ENCODE measurements at places on chromosomes 2 and 18. TPM values are rescaled to one million over a fixed set of nuclear protein-coding genes. Genes with fewer than 3 reads are reported as not detected.

GREB1 gene
- total RNA-seq, result 0.38 TPM

LYG1 gene
- total RNA-seq, result 1.3 TPM

MYO7B gene
- total RNA-seq, result 3.7 TPM

ALPG gene
- not detected for total RNA-seq

MAP3K19 gene
- total RNA-seq, result not detected

EVX2 gene
- total RNA-seq, result not detected

SCYGR2 gene
- total RNA-seq, result not detected

DYSF gene
- 15.2 TPM for total RNA-seq

TOGARAM2 gene
- 0.73 TPM for total RNA-seq

NYAP2 gene
- 0.69 TPM for total RNA-seq

OTOF gene
- total RNA-seq, result not detected

GULP1 gene
- 77.2 TPM for total RNA-seq

DNA sequence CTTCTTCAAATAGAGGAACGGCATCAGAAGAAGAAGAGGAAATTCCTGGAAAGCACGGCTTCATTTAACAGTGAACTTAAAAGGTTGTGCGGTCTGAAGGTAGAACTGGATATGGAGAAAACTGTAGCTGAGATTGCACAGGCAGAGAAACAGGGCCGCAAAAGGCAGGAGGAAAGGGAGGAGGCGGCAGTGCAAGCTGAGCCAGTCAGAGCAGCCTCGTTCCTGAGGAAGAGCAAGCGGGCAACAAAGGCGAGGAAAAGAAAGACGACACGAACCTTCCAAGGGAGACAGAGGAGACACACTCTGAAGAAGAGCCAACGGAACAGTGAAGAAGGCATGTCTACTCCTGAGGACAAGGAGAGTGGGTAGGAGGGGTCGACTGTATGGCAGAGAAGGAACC, 22.6 kb upstream of the GAREM2 start:
- DNase-seq, result no peak

DNA sequence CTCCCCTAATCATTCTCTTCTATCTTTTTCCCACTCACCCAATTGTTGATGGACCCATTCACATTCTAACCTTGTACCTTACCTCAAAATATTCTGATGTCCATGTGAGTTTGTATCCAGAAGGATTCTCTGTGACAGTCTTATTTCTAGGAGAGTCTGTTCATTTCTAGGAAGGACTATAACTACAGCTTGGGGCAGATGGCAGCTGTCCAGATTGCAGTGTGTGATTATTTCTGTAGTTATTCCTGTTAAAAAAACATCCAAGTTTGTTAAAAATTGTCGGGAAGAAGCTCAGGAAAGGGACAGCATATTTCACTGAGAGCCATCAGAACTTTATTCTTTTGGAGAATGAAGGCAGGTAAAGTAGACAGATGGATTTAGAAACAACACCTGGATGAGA, 142.6 kb downstream of the RAPGEF4 start:
- peak; percentile 17 for DNase-seq

- no peak for DNase-seq
Measured at GRCh38 chr2:108257757-108258331, 18.1 kb downstream of the SULT1C3 start.

GRCh38 chr2:138440759-138441158, 60.8 kb upstream of the SPOPL start:
- DNase-seq, result no peak

GRCh38 chr2:194116861-194117260, 1540.2 kb upstream of the SLC39A10 start:
- DNase-seq, result no peak

GRCh38 chr2:150332383-150332782, 155.1 kb downstream of the RND3 start:
- DNase-seq, result no peak

DNA sequence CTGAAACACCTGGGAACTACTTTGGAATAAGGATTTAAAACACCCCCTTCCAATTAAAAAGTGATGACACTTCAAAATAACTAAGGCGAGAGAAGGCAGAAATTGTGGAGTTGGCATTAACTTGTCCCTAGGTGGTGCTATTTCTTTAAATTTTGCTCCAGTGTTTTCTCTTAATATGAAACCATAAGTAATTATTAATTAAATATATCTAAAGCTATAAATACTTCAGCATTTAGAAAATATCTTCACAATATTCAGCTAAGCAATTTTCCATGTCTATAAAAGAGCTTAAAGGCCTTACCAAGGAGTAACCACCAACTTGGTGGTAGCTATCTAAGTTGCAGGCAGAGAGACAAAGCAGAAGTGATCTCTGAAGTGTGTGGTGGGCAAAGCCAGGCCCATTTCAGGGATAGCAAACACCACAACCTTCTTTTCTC, 186.8 kb upstream of the PGAP1 start:
- DNase-seq, result no peak

GRCh38 chr2:42198466-42198865, 29.3 kb downstream of the EML4 start:
- no peak for DNase-seq

DNA sequence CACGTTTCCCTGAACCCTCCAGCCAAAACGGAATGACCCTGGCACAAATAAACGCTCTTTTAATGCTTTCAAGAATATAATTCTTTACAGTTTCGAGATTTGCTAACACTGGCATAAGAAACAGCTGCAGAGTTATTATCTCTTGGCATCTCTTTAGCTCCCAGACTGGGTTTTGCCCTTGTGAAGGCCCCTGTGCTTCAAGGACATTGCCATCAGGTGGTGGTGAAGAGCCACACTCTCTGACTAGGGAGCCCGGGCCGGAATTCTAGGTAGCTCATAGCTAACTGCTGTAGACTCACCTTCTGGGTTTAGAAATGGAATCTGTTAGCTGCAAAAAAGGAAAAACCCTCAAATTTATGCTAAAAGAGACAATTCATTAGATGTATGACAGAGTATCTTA, 13.3 kb upstream of the GALNT14 start:
- no peak for DNase-seq

- peak; percentile 47 for DNase-seq
Measured at GRCh38 chr2:164599954-164600589, 21.2 kb downstream of the GRB14 start.

DNA sequence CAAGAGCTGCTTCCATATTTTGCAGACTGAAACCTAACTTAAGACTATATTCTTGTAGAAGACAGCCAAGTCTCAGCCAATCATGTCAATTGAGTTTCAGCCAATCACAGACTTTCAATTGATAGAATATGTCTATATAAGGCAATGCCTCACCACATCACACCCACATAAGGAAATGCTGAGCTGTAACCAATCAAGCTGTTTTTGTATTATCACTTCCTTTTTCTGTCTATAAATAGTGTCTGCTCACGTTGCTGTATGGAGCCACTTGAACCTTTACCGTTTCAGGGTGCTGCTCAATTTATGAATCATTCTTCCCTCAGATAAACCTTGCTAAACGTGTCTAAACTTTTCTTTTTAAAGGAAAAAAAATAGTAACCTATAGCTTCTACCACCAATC, 1554.4 kb upstream of the LRRTM1 start:
- DNase-seq, result no peak

GRCh38 chr2:75680402-75680801, 30.3 kb downstream of the GCFC2 start:
- DNase-seq, result no peak

DNA sequence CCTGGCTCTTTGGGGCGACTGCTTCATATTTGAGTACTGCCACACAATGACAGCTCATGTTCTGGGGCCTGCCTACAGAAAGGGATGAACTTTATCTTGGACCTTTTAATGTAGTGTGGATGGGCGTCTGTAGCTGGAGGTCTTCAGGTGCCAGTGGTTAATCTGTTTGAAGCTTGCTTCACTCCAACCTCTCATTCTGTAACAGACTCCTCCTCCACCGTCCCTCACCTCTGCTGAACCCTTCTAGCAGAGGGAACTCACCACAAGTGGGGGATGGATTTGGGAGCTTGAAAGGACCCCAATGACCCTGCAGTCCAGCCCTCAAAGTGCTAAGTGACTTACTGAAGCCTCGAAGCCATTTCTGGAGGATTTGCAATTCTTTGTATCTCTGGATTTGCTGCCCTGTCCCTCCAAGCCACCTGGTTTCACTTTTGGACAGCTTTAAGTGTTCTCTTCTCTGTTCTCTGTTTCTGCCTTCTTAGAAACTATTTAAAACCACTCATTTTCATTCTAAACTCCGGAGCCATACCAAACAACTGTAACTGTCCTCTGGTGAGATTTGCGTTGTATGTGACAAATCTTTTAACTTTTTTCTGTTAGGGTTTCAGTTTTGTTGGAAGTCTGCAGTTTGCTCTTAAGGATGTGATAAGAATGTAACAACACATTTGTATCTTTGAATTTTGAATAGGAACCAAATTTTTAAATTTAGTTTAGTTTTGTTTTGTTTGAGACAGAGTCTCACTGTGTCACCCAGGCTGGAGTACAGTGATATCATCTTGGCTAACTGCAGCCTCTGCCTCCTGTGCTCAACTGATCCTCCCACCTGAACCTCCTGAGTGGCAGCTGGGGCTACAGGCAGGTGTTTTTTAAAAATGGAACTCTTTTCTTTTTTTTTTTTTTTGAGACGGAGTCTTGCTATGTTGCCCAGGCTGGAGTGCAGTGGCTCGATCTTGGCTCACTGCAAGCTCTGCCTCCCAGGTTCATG, 37.0 kb upstream of the CASP8 start:
- DNase-seq, result no peak

DNA sequence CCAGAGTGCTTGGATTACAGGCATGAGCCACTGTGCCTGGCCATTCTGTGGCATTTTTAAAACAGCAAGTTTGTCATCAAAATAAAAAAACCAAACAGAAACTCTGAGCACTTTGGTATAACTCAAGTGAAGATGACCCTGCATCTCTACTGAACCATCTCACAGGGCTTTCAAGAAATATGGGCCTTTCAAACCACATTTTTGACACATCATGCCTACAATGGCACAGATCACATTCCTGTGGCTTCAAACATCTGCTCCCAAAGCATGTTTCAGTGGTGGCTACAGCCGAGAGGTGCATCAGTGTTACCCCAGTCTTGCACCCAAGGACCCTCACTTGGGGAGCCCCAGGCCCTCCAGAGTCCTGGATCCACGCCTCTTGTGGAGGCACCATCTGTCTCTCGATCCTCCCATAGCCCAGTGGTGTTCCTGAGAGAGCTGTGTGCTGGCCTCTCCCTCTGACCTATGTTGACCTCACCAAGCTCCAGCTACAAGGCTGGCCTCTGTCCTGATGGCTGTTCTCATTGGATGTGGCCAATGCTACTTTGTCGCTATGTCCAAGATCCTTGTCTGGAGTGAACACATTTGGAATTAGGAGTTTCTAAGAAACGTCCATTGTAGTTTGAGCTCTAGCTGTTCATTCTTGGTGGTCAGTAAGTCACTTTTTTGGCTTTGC, 55.2 kb upstream of the RALBP1 start:
- peak; percentile 10 for DNase-seq

- DNase-seq, result peak; percentile 27
Measured at GRCh38 chr2:119823734-119824334, 64.1 kb downstream of the PTPN4 start.

DNA sequence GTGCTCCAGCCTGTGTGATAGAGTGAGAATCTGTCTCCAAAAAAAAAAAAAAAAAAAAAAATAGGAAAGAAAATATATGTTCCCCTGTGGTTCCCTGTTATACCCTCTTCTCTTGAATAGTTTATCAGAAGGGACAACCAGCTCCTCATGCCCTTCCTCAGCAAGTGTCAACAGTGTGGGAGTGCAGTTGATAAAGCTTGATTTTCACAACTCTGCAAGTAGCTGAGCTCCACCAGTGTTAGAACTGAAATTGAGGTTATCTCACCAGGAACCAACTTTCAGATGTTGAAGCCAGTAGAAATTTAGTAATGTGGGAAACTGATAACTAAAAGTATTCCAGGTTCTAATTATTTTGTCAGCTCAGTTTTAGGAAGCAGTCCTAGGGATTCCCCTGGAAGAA, 25.1 kb downstream of the NEDD4L start:
- DNase-seq, result no peak

- no peak for DNase-seq
Measured at GRCh38 chr2:235384624-235385023, 109.2 kb upstream of the AGAP1 start.

DNA sequence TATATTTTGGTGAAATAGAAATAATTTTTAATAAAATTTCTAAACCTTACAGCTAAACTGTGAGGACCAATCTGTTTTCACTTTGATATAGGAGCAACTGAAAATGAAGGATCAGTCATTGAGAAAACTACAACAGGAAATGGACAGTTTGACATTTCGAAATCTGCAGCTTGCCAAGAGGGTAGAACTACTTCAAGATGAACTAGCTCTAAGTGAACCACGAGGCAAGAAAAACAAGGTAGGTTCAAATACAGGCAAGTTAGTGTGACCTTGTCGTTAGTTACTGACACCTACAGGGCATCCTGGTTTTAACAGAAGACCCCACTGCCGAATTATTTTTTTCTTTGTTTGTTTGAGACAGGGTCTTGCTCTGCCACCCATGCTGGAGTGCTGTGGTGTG, 75.5 kb upstream of the STON1 start:
- DNase-seq, result no peak

GRCh38 chr2:172375251-172375650, 52.1 kb upstream of the ITGA6 start:
- DNase-seq, result no peak

DNA sequence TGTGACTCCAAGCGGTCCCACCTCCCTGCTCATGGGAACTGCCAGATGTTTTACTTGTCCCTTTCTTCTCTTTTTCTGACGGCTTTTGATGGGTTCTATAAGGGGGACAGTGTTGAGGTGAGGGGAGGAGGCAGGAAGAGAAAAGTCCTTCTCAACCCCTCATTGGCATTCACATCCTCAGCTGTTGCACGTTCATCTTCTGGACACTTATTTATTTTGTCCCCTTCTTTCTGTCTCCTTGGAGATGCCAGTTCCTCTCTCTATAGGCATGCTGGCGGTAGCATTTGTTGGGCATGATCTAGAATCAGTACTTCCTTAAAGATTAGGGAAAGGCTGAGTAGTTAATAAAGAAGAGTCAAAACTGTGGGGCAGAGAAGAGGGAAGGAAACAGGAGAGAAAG, 99.0 kb upstream of the KLHL14 start:
- no peak for DNase-seq

- DNase-seq, result no peak
Measured at GRCh38 chr2:131034122-131035051, 58.9 kb downstream of the FAM168B start.

- no peak for DNase-seq
Measured at GRCh38 chr2:69734035-69734611, 7.8 kb upstream of the ANXA4 start.

- peak; percentile 72 for DNase-seq
Measured at GRCh38 chr2:39732482-39732881, 46.6 kb downstream of the THUMPD2 start.

Data from SJCRH30 (cell line).